ENCODE measurements at places on chromosomes 3 and 15. TPM values are rescaled to one million over a fixed set of nuclear protein-coding genes. Genes with fewer than 3 reads are reported as not detected.

Gene GPR171
- polyA plus RNA-seq = 0.18 TPM

Gene SH2D7
- polyA plus RNA-seq = not detected

Gene GOLGA8G
- not detected for polyA plus RNA-seq

Gene LRRC49
- 13.3 TPM for polyA plus RNA-seq

Data from heart left ventricle (tissue), 16 donors.